ENCODE measurements at places on chromosomes 1 and 21.

- no peak for DNase-seq
Measured at GRCh38 chr1:206953626-206954025, 7.4 kb upstream of the PIGR start.

DNA sequence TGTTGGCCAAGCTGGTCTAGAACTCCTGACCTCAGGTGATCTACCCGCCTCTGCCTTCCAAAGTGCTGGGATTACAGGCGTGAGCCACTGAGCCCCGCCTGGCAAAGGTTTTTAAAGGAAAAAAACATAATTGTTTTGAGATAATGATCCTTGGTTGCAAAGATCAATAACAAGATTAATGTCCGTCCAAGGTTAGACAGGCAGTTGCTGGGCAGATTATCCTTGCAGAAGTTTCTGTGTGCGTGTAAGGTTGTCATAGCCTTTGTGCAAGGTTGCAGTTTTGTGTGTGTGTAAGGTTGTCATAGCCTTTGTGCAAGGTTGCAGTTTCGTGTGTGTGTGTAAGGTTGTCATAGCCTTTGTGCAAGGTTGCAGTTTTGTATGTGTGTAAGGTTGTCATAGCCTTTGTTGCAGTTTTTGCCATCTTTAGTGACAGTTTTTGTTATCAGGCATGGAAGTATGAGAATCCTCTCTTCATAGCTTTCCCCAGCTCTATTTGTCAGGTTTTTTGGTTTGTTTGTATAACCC is 3.6 kb downstream of the YBEY start:
- DNase-seq: no peak

DNA sequence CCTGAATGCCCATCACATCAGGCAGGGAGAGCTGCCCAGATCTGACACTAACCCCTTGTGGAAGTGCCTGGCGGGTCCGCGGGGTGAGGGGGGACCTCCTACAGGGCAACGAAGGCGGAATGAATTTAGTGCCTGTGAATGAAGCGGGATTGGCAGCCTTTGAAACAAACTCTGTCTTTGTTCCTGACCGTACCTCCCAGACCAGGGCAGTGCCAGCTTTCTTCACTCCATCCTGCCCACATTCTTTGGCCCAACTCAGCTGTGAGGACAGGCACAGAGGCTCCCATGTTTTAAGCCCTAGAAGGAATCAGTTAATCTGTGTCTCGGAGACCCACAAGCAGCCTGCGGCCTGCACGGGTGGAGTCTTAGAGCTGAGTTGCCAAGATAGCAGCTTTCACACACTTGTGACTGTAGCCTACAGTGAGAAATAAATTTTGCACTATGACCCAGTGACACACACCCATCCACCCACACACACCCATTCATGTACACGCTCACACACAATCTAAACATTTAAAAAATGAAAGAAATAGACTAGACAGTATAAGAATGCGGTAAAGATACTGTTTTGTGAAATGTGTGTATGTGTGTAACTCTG is 60.1 kb upstream of the USP24 start:
- no peak for DNase-seq

GRCh38 chr21:45920824-45921600 is 60.6 kb upstream of the COL6A1 start:
- DNase-seq: no peak

GRCh38 chr1:183291216-183291762 is 105.2 kb downstream of the LAMC2 start:
- no peak for DNase-seq

DNA sequence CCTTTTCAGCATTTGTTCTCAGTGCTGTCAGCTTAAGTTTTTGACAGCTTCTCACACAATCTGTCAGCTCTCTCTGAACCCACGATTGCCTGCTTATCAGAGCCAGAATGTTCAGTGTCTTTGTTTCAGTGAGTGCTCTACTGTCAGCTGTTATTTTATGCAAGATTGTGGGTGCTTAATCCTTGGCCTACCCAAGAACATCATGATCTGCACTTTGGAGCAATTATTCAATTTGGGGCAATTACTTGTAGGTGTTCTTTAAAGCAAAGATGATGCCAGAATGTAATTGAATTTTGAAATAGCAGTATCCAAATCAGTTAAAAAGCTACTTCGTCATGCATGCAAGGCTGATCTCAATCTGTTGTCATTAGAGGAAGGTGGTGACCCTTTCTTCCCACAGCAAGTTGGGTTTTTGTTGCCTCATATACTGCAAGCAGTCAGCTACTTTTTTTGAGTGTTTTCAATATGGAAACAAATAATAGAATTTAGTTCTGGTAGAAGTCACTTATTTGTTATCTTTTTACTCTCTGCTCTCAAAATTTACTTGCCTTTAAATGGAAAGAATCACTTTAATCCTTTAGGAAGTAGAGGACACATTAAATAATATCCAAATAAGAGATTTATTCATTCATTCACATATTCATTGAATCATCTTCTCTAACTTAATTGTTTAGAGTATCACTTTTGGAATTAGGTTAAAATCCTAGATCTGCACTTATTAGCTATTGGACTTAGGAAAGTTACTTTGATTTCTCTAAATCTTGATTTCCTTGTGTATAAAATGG is 253.5 kb upstream of the CACYBP start:
- DNase-seq: no peak

GRCh38 chr1:6245086-6245868 is 1.3 kb downstream of the HES3 start:
- DNase-seq: peak; percentile 69

DNA sequence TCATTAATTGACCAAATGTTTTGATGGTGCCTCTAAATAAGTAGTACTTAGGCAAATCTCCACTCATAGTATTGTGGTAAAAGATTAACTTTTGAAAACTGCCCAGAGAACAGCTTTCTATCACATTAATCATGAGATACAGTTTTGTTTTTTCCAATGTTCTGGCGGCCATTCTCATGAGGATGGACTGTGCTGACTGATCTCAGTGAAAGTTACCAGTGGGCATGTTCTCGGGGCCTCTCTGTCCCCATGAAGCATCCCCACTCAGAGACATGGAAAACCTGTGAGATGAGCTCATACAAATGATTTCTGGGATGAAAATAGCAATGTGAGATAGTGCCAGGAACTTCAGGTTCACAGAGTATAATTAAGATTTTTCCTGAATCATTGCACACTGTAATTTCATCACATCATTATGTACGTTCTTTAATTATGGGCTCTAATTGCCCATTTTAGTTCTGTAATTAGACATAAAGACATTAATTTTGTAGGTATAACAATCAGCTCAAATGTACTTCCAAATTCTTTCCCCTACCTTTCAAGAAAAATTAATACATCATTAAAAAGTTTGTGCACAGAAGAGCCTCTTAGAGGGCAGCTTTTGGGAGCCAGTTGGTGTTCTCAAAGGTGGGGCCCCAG is 40.5 kb downstream of the DDR2 start:
- no peak for DNase-seq

All from activated CD8-positive, alpha-beta memory T cell treated with anti-CD3 and anti-CD28 coated beads for 1 hour (primary cell).